ENCODE measurements at places on chromosomes 5 and 9.

GRCh38 chr5:167877924-167878323, 413.5 kb upstream of the WWC1 start:
- DNase-seq: no peak

- no peak for DNase-seq
These were observed 189.0 kb downstream of the TRIO start for GRCh38 chr5:14332038-14332631.

- no peak for DNase-seq
These were observed 77.1 kb downstream of the HOMER1 start for GRCh38 chr5:79436821-79437220.

DNA sequence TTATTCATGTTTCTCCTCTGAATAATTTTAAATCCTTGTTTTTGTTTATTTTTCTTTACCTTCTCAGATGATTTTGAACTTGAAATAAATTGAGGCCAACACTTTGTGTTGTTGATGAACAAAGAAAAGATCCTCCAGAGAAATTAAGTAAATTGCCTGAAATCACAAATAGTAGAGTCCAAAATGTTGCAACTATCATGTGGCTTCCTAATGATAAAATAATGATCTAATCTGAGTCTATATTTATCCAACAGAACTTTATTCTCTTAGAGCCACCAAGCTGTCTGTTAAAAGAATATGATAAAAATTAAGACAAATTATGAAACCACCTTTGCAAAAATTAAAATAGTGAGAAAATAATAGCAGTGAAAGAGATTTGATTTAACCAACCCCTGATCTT, 132.2 kb upstream of the SPEF2 start:
- no peak for DNase-seq

- no peak for DNase-seq
These were observed 614.7 kb downstream of the EBF1 start for GRCh38 chr5:158485047-158485446.

- DNase-seq: no peak
These were observed 232.2 kb downstream of the SYK start for GRCh38 chr9:91033797-91034196.

- no peak for DNase-seq
These were observed 79.5 kb upstream of the ZNF608 start for GRCh38 chr5:124825983-124826337.

- DNase-seq: no peak
These were observed 247.2 kb downstream of the KIF4B start for GRCh38 chr5:155260798-155261197.

- DNase-seq: no peak
These were observed 187.4 kb upstream of the NFIB start for GRCh38 chr9:14501366-14501765.

GRCh38 chr5:173538654-173539053, 77.8 kb downstream of the BOD1 start:
- no peak for DNase-seq

GRCh38 chr9:96502539-96503373, 52.8 kb downstream of the HABP4 start:
- DNase-seq: no peak
